ENCODE measurements at places on chromosomes 11 and 22.

GRCh38 chr11:47571895-47572294 is 6.5 kb downstream of the PTPMT1 start:
- DNase-seq, result no peak

GRCh38 chr22:20083157-20083890 is 3.3 kb downstream of the DGCR8 start:
- no peak for DNase-seq

GRCh38 chr22:36816636-36817524 is at the start of gene PVALB:
TSS of gene PVALB (minus strand) at chr22:36817035. CDS start at chr22:36817005, 30 bp downstream.
- DNase-seq, result no peak

- DNase-seq, result no peak
Observed at GRCh38 chr11:105802390-105802789, 192.5 kb downstream of the GRIA4 start.
